ENCODE measurements at places on chromosomes 4 and X.

DNA sequence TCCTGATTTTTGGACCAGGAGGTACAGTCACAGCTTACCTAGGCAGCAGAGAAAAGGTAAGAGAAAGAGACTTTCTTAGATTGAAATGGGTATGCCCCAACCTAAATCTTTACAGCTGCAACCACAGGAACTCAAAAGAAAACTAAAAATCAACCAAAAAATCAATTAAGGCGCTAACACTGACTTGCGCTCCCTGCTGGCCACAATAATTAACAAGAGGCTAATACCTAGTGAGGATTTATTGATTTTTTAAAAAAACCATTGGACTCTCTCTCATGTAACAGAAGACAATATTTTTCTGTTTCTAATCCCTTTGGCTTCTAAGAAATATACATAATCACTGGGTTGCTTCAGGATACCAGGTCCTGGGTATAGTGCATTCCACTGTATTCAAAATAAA, 153.9 kb upstream of the TENM3 start:
- DNase-seq, result no peak

- no peak for DNase-seq
Measured at GRCh38 chrX:13598877-13599276, 29.5 kb downstream of the EGFL6 start.

DNA sequence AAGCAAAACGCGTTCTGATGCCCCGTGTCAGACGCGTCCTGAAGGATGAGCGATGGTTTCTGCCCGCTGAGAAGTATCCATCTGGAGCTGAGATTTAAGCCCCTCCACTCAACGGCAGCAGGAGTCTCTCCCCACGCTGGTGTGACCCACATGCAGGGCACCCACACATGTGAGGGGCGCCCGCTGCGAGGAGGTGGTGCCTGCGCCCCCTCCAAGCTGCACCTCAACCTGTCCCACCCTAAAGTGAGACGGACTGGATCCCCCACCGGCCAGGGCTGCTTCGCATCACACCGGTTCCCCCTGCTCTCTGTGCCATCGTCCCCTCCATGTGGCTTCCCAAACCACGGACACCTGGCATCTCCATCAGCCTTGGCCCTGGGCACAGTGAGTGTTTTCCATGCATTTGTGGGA, 4.5 kb upstream of the PDE6B start:
- DNase-seq, result no peak

- no peak for DNase-seq
Measured at GRCh38 chrX:34503119-34503518, 154.0 kb downstream of the TMEM47 start.

DNA sequence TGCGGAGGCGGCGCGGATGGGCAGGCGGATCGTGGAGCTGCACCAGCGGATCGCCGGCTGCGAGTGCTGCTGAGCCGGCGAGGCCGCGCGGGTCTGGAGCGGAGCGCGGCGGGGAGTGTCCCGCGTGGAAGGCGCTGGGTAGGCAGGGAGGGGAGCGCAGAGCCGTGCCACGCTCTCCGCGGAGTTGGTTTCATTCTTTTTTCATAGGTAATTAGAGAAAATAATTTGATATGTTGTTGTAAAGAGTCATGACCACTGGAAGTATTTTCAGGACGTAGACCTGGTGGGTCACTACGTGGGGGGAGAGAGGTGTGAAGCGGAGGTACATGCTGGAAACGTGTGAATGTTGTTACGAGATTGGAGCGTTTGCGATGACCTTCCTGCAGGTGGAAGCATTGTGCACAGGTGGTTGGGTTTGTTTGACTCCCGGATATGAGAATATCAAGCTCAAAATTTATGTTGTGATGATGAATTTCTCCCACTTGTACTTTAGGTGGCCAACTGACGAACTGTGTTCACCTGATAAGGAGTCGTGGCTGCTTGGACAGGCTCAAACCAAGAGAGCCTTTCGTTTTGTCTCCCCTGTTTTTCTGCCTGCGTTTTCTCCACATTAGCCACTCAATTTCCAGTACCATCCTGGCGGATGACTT, 19.1 kb upstream of the S100P start:
- peak; percentile 83 for DNase-seq

DNA sequence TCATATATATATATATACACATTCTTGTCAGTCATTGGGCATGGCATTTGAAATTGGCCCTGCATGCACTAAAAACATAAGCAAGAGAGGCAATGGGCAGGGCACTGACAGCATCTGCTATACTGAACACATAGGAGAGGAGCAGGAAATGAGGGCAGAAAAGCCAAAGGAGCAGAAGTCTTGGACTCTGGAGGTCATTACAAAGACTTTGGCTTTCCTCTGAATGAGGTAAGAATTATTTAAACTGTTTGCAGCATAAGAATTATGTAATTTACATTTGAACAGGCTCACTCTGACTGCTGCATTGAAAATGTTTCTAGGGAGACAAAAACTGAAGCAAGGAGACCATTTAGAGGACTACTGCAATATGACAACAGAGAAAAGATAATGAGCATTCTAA, 396.5 kb downstream of the PRDM5 start:
- no peak for DNase-seq

GRCh38 chr4:30454504-30454903, 265.7 kb upstream of the PCDH7 start:
- DNase-seq, result no peak

DNA sequence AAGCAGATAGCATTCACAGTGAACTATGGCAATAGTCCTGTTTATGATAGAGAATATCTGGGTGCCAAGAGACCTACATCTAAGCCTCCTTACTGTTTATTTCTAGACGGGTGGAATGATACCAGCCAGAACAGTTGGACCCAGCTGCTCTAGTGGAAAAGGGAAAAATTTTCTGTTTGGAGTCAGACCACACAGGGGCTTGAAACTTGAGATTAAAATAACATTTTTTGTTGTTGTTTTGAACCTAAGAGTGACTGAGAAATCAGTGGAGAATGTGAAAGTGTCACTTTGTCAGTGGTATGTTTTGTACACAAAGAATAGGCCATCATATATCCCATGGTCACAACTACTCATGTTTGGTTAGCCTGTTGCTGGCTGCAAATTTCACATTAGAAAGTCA, 105.7 kb downstream of the AGTR2 start:
- DNase-seq, result no peak

- DNase-seq, result no peak
Measured at GRCh38 chrX:101407167-101407747, 468 bp downstream of the GLA start.

- DNase-seq, result no peak
Measured at GRCh38 chrX:39438603-39439602, 637.6 kb downstream of the MID1IP1 start.

DNA sequence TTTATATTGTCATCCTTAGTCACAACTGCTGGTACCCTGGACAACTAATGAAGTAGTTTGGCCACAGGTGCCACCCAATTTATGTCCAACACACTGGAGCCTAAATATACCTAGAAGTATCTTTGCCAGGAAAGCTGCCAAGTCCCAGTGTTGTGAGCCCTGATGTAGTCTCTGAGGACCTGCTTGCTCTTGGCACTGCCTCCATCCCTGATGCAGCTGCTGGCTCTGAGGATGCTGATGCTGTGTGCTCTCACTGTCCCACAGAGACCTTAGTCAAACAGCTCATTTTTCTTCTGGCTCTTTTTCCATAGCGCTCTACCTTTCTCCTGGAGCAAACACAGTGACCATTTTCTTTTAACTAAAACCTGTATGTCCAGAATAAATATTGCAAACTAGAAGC, 1535.4 kb upstream of the ADGRL3 start:
- DNase-seq, result no peak

- DNase-seq, result no peak
Measured at GRCh38 chr4:181793096-181793495, 450.1 kb upstream of the TENM3 start.

GRCh38 chr4:96352051-96352517, 512.2 kb downstream of the PDHA2 start:
- no peak for DNase-seq

- DNase-seq, result no peak
Measured at GRCh38 chrX:1529756-1530155, 7.2 kb downstream of the P2RY8 start.

DNA sequence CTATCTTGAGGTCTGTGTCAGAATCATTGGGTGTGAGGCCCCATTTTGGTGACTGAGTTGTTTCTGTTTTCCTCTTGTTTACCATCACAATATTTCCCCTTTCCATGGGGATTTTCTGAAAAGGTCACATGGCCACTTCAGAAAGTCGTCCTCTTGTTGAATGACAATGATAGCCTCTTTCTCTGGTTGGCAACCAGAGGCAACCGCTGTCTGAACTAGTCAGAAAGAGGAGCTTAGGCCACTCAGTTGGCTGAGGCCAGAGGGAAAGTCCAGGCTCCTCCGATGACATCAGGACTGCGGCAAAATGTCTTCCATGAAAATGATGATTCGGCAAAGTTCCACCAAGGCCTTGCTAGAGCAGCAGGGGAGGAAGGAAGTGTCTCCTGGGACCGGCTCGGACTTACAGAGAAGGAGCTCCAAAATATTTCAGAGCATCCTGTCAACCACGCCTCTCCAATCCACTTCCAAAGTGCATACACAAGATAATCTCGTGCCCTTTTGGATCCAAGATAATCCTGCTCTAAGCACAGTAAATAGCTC, 19.1 kb upstream of the RBM47 start:
- DNase-seq, result no peak

DNA sequence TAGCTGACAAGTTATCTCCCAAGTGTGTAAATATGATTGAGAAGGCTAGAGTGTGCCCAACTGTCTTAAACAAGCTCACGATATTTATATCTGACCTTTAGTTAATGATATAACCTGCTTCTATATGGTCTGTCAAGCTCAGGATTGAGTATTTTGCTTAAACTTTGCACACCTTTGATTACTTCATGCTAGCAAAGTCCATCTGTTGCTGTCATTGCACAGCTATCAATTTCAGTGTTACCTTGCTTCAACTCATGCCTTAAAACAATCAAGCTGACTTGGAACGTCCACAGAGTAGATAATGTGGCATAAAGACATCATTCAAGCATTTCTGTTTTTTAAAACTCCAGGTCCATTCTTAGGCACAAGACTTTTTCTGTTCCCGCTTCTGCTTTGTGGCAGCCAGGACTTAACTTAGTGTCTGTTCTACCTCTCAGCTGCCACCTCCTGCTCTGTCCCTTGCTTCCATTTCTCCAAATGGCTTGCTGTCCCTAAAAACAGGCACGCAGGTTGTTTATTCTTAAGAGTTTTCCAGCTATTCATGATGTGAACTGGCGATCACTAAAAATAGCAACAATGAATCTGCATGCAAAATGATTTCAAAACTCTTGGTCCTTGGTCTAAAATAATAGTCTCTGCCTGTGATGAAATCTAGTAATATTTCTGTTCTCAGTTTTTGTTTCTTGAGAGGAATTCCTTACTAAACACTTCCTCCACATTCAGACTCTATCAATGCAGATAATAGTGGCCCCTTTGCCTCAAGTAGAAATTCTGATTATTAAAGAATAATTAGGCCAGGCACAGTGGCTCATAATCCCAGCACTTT, 16.3 kb upstream of the NEIL3 start:
- no peak for DNase-seq

- no peak for DNase-seq
Measured at GRCh38 chr4:14582677-14583076, 419.6 kb upstream of the CPEB2 start.

DNA sequence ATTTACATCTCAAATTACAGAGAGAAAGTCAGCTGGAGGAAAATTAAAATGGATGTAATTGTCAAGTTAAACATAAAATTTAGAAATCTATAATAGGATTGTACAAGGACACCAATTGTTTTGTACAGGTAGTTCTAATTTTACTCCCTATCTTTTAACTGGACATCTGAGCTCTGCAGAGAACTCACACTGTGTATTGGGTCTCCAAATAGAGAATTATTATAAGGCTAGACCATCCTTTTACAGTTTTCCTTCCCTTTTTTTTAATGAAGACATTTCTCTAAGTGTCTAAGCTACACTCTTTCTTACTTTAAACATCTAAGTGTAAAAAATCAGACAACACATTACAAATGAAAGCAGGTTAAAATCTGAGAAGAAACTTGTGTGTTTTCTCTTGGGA, 78.4 kb upstream of the GC start:
- DNase-seq, result no peak

DNA sequence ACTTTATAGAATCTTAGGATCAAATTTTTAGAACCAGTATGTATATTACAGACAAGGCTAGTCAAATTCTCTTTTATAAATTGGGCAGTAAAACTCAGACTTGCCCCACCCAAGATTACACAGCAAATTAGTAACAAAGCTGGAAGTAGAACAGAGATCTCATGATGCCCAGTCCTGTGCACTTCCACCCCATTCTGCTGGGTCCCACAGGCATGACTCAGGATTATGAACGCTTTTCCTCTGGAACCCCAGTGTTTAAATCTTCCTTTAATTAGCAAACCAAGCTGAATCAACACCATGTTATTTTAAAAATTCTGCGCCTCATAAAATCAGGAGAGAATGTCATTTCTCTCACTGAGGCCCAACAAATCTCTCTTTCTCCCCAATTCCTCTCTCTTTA, 1.5 kb upstream of the IL13RA2 start:
- no peak for DNase-seq

DNA sequence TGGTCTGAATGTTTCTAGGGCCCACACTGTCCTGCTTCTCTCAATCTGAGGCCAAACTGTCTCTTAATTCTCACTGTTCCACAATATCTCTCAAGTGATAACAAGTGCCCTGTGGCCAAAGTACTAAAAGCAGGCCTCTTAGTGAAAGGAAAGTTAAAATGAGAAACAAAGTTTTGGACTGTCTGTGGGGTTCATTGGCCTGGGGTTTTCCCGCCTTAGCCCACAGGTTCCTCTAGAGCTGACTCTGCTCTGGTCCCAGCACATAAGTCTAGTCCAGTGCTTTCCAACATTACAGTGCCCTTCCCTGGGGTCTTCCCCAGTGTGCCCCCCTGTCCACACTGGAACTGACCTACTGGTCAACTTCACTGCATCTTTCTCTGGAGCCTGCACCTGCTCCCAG, 6.3 kb downstream of the MAGEB1 start:
- no peak for DNase-seq

DNA sequence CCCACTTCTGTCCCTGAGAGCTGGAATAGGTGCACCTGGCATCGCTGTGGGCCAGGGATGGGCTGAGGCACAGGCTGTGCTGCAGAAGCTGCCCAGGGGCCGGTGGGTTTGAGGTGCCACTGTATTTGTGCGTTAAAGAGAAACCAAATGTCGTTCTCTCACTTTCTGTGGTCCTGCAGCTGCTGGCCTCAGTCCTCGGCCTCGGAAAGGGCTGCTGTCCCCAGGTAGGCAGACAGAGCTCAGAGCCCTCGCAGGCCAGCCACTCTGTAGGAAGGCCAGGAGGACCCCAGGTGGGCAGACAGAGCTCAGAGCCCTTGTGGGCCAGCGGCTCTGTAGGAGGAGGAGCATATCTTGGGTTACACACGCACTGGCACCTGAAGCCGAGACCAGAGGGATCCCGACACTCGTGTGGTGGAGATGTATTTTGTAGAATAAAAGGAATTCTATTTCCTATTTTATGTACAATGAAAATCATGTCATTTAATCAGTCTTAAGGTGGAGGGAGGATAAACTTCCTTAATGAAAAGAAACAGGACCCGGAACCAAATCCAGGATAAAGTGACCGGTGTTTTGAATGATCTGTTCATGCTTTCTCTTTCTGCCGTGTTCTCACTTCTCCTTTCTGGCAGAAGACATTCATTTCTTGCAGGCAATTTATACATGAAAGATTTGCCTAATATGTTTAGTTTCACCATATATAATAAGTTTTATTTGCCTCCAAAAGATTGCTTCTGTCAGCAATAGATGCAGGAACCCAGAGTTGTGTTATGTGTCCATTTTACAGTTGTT, 54.4 kb upstream of the HGFAC start:
- no peak for DNase-seq
